Fibroblast of skin of left biceps (primary cell): ENCODE measurements at places on chromosomes 6 and 20.

DNA sequence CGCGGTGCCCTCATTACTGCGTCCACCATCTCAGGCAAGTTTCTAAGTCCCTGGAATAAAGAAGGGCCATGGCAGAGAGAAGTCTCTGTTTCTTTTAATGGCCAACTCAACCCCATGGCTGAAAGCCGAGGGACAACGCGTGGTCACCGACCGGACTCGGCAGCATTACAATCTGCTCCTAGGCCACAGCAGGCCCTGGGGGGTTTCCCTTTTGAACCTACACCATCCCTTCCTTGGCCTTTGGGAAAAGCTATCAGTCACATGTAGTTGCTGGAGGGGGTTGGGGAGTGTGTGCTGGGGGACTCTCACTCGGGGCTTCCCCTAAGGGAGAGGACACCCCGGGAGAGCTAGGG, 11.1 kb upstream of the FAM83C start:
- no peak for DNase-seq

DNA sequence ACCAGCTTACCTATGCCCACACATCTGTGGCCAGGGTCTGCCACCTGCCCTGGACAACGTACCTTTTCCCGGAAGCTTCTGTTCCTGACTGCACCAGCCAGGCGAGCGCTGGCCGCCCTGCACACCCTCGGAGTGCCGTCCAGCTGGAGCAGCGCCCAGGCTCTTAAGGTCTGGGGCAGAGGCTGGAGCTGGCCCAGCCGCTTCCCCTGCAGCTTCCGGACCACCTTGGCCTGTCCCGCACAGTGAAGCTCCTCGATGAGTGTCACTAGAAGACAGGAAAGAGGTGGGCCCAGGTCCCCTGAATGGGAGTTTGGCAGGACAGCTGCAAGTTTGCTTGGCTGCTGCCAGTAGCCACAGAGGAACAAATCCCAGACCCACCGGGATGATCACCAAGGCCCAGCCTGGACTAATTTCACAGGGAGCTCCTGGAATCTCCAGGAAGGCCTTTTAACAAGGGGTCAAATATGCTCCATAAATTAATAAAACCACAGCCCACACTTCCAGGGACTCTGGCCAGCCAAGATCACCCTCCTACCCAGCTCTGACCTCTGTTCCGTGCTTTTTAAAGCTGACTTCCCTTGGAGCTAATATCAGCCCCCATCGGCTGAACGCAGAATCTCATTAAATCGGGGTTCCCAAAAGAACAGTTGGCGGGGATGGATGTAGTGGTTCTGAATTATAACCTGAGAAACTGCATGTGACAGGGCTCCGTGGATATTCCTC, 82.3 kb downstream of the PTPN1 start:
- no peak for DNase-seq

GRCh38 chr6:10643201-10643651, 51.2 kb downstream of the C6orf52 start:
- DNase-seq = no peak

DNA sequence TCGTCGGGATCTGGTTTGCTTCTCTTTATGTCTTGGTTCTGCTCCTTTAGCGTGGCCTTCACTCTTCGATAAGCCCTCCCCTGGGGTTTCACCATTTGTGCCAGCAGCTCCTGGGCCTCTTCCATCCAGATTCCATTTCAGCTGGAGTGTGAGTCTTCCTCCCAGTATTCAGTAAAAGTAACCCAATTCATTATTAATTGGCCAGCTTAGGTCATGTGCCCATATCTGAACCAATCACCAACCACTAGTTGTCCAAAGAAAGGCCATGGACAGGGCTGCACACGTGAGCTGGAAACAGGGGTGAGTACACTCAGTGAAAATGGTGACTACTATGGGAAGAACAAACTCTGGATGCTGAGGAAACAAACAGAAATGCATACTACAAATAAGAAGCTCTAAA, 2.8 kb upstream of the DOK5 start:
- DNase-seq = no peak

GRCh38 chr6:132405143-132405915, 4.1 kb upstream of the MOXD1 start:
- no peak for DNase-seq

- DNase-seq = no peak
Observed at GRCh38 chr6:145816392-145816791, 1.8 kb upstream of the FBXO30 start.

DNA sequence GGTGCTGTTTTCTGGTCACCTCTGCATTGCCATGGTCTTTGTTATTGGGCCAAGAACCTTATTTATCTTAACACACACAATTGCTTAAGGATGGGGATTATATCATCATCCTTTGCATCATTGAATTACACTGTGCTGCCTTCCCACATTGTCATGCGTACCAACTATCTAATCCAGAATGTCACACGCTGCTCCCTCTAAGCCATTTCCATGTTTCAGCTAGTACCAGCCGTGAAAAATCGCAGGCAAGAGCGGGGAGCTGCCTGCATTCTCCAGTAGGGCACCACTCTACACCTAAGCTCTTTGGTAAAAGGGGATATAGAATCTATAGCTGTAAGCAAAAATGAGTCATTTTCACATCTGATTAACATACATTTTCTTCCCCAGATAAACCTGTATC, 277.0 kb downstream of the PRL start:
- no peak for DNase-seq

DNA sequence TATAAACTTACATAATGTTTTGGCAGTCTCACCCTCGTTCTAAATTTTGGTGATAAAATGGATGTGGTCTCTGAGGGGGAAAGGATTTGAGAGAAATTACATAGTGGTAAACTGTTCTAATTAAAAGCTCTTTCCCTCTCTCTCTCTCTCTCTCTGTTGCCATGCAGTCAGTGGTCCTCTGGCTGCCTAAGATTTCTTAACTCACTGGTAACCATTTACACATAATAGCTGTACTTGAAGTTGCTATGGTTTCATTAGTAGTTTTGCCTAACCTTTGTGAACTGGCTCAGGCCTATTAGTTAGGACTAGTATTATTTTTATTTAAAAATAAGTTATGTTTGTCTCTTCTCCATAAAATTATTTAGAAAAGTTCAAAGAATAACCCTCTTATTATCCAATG, 42.0 kb downstream of the MAPK14 start:
- DNase-seq = no peak

DNA sequence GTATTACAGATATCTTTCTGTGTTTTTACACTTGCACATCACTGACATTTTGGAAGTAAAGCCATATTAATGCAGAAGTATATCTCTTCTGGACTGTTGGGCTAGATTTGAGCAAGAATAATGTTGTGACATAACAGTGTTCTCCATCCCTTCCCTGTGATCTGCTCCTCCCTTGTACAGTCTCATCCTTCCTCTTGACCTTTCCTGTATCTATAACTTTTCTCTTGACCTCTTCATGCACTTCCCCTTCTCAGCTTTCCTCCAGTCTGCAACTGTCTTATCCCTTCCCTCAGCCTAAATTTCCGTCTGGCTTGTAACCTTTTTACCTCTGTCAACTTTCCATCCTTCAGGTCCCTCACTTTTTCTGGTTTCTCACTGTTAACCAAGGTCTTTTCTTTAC, 29.8 kb downstream of the NCOA3 start:
- DNase-seq = no peak

- DNase-seq = no peak
Observed at GRCh38 chr20:4870906-4871305, 130.4 kb downstream of the SLC23A2 start.

DNA sequence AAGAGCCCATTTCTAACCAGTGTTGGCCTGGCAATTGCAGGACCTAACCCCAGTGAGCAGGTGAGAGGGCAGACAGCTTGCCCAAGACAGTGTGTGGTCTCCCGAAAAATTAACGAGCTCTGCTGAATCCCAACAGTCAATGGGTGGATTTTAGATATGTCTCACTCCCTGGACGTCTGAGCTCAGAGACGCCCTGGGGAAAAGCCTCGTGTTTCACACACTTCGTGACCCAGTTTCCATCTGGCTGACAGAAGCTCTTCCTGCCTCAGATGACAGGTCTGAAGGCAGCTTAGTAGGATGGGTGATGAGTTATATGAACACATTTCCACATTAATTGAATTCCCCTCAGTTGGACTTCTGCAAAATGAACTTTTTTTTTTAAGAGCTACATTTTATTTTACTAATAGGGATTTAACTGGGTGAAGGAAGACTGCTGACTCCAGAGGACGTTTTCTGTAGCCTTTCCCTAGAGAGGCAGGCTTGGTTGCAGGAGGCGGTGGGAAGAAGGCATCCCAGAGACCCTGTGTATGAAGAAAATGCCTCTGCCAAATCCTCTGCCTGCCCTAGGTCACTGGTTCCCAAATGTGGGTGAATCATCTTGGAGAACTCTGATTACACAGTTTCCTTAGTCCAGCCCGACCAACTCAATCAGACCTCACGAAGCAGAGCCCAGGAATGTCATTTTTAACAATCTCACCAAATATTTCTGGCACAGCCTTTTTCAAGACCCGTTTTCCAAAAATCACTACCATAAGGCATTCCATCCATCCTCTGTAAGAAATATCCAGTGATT, 71.7 kb upstream of the LY86 start:
- DNase-seq = no peak

GRCh38 chr6:147648916-147649315, 140.4 kb downstream of the SAMD5 start:
- peak; percentile 5 for DNase-seq

- peak; percentile 94 for DNase-seq
Observed at GRCh38 chr6:112877134-112878100, 530.3 kb downstream of the RFPL4B start.

DNA sequence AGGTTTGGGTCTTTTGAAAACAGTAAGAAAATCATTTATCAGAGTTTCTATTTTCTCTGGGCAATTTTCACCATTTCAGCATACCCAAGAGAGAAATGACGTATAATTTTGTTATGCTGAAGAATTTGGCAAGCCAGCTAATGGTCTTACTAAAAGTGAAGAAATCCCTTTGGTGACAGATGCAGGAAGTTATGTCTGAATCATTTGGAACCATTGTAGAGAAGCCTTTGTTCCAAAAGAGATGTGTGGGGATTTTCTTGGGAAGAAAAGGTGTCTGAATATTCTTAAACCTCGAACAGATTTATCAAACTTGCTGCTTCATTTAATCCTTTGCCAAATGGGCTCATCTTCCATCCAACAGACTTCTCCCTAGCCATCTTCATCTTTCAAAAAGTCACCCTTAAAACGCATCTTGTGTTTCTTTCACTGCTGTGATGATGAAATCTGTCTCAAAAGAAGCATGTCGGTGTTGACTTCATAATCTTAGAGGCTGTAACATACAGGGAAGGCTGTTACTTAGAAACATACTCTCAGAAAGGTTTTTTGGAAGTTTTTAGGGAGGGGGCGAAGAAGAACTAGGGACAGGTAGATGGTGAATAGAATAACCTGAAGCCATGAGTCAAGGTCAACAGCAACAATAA, 39.5 kb downstream of the CITED2 start:
- DNase-seq = peak; percentile 94

DNA sequence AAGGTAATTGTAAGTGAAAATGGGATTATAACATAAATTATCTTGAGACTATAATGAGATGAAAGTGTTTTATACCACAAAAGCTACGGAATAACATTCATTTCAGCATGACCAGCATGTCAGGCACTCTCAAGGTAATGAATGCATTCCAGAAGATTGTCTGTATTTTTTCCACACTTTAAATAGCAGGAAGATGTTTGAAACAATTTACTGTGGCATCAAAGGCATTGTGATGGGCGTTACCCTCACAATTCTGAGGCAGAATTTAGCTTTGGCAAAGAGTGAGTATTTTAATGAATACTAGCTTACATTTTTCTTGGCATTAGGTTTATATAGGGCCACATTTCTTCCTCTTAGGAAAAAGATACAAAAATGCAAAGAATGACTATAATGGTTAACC, 627.2 kb downstream of the BCKDHB start:
- DNase-seq = peak; percentile 9

GRCh38 chr20:58388028-58388601, 914 bp upstream of the VAPB start:
- DNase-seq = no peak

- no peak for DNase-seq
Observed at GRCh38 chr6:163123098-163123497, 291.4 kb upstream of the QKI start.

- DNase-seq = no peak
Observed at GRCh38 chr6:126949786-126950185, 168.7 kb upstream of the RSPO3 start.
